ENCODE measurements at places on chromosomes 7 and 10.

- no peak for DNase-seq
Observed at GRCh38 chr10:130511766-130512165, 375.6 kb downstream of the GLRX3 start.

- no peak for DNase-seq
Observed at GRCh38 chr7:116172353-116172752, 38.0 kb upstream of the TES start.

DNA sequence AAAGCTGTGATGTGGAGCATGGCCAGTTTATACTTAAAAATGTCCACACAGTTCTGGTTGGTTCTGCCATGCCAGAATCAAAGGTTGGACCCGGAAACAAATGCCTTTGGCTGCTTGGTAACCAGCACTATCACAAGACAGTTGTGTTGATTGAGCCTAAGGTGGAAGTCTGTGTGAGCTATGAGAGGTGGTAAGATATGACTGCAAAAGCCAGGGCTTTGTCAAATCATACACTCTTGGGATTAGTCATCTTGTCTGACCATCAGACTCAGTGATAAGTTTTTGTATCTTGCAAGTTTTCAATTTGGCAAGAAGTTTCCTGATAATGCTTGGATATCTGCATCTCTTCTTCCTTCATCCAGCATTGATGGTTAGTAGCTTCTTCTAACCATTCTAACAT lies 35.5 kb downstream of the GPR141 start:
- DNase-seq, result no peak

- no peak for DNase-seq
Observed at GRCh38 chr10:86646933-86647332, 7.4 kb upstream of the OPN4 start.

DNA sequence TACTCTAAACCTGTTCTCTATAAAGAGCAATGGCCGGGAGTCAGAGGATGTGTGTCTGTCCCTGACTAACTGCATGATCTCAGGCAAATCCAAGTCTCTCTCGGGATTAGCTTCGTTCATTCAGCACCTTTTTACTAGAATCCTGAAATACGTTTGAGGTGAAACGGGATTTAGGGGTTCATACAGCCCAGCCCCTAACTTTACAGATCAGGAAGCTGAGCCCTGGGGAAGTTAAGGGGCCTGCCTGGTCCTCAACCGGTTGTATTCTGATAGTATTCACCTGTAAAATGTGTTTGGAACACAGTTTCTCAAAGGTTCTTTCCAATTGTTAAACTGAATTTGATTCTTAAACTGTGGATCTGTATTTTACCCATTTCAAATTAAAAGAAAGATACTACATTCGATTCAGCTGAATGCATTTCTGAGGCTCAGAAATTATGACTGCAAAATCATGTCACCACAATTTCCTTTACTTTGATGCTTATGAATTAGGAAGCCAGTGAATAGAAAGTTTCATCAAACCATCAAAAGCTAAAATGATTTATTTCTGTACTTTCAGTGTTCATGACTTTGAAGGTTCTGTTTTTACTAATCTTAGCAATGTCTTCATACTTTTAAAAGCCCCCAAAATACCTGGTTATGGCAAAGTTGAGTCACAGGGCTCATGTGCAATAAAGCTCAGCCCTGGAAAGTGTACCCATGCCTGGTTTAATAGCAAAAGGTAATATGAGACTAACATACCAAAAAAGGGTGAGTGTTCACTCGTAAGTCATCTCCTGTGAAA lies 28.9 kb upstream of the EZH2 start:
- DNase-seq, result peak; percentile 26

DNA sequence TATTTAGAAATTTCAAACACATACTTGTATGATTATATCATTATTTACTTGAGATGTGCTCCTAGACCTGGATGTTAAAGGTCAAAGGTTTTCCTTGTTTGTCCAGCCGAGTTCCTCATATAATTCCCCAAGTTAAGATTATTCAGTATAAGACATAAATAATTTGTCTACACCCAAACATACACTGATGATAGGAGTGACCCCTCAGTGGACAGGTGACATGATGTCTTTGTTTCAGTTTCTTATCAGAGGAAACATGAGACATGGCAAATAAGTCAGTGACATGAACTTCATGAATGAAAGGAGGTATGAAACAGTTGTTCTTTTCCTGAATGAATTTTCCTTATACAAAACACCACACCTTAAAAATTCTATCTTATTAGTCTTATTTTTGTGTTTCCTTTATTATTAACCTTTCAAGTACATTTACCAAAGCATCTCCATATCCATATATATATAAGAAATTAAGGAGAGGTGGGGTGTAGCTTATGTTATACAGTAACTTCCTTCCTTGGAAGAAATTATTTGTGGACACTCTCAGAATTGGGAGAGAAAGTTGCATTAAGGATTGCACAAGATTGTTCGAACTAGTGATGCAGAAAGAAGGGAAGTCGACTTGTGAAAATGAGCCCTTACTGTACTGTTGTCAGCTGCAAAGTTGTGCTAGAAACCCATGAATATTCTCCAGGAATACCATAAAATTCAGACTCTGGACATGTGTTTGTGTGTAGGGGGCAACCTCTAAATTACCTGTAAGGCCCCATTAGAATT lies 60.5 kb downstream of the POM121L12 start:
- no peak for DNase-seq

- no peak for DNase-seq
Observed at GRCh38 chr7:105118612-105119600, 104.9 kb downstream of the KMT2E start.

DNA sequence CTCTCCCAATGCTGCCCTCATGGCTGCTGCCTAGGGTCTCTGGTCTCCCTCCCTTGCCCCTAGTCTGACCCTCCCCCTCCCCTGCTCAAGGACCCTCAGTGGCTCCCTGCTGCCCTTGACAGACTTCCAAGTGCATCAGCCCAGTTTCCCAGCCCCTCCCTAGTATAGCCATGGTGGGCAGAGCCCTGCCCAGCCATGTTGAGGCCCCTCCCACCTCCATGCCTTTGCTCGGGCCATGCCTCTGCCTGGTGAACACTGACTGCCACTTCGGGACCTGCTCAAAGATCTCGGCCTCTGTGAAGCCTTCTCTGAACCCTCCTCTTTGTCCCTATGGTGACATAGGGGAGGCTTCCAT lies 73.2 kb downstream of the MYL10 start:
- no peak for DNase-seq

DNA sequence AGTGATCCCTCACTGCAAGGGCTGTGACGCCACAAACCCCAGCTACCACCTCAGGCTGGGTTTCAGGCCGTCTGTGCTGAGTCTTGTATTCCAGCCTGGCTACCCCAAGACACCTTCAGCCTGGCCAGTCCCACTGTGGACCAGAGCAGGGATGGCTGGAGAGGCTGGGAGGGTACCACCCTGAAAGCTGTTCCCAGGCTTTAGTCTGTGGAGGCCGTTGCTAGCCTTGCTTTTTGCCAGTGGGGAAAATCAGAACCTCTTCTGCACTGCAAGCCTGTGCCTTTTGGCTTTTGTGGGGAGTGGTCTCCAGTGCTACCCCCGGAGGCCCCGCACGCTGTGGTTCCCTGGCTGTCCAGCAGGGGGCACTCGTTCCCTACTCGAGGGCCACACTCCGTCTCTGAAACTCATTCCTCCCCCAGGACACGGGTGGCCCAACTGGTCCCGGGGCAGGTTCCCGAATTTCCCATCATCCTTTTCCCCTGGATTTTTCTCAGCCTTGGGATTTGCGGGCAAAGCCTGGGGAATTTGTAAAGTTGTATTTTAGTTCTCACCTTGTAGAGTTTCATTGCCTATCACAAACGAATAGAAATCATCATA lies 128.4 kb upstream of the BTBD16 start:
- peak; percentile 11 for DNase-seq

GRCh38 chr10:104376784-104377300 lies 23.2 kb downstream of the CFAP58 start:
- DNase-seq, result no peak

GRCh38 chr10:73967022-73967429 lies 30.9 kb upstream of the VCL start:
- no peak for DNase-seq

- DNase-seq, result no peak
Observed at GRCh38 chr7:17534348-17534747, 235.9 kb downstream of the AHR start.

DNA sequence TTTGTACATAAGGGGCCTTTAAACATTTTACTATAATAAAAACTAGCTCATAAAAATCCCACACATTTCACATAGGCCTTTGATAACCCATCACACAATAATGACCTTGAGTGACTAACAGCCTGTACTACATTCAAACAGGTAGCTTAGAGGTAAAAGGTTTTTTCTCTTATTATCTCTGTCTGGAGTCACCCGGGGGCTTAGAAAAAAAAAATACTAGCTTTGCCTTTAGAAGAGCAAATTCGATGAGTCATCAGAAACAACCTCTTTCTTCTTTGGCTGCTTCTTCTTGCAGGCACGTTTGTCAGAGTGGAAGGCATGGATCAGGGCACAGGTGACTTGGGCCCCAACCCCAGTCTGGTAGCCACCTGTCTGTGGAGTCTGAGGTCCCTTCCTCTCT lies 43.4 kb upstream of the ADO start:
- DNase-seq, result peak; percentile 20

GRCh38 chr7:101564778-101565211 lies 64.3 kb downstream of the MYL10 start:
- no peak for DNase-seq

DNA sequence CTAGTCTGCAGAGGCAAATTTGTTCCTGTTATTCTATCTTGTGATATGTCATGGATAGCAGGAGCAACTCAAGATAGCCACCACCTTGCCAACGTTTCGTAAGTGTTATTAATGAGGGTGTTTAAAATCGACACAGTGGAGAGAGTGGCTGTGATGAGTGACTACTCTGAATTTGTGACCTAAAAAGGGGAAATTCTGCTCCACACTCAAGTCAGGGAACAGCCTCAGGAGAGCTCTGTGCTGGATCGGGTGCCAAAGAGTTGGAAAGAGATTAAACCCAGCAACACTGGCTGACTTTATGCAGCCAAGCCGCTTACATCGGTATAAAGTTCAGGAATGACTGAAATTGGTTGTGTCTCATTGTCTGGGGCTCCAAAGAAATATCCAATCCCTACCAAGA lies 9.5 kb downstream of the TACC2 start:
- DNase-seq, result no peak

GRCh38 chr7:121546632-121547543 lies 150.8 kb upstream of the FAM3C start:
- no peak for DNase-seq

DNA sequence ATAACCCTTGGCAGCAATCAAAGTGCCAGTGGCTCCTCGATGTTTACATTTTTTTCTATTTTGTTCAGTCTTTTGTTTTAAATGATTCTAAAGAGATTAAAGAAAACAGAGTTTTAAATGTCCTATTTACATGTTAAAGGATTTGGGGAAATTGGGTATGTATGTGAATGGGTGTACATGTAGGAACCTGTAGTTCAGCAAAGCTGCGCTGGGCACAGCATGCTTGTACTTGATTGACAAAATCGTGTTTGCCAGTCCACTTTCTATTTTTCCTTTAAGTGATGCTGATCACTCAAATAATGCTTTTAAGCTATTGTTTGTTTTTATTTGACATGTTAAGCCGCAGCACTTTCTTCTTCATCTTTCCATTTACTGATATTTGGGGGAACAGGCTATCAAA lies 40.9 kb downstream of the FHIP2A start:
- DNase-seq, result no peak

GRCh38 chr10:49827297-49827696 lies 65.2 kb upstream of the OGDHL start:
- DNase-seq, result no peak

- no peak for DNase-seq
Observed at GRCh38 chr10:1214882-1215540, 158.8 kb downstream of the WDR37 start.

GRCh38 chr10:69885379-69886013 lies 83.8 kb downstream of the COL13A1 start:
- DNase-seq, result no peak

- DNase-seq, result no peak
Observed at GRCh38 chr7:6167004-6167551, 105.3 kb downstream of the CYTH3 start.

GRCh38 chr7:149616898-149617297 lies 119.3 kb upstream of the ZNF746 start:
- no peak for DNase-seq

GRCh38 chr7:146698995-146699610 lies 582.5 kb downstream of the CNTNAP2 start:
- DNase-seq, result no peak

All from stimulated activated CD4-positive, alpha-beta T cell treated with anti-CD3 and anti-CD28 coated beads, Interleukin-4, amount 100 ng/mL, for 1 hour (primary cell).